ENCODE measurements at places on chromosomes 13 and 19.

DNA sequence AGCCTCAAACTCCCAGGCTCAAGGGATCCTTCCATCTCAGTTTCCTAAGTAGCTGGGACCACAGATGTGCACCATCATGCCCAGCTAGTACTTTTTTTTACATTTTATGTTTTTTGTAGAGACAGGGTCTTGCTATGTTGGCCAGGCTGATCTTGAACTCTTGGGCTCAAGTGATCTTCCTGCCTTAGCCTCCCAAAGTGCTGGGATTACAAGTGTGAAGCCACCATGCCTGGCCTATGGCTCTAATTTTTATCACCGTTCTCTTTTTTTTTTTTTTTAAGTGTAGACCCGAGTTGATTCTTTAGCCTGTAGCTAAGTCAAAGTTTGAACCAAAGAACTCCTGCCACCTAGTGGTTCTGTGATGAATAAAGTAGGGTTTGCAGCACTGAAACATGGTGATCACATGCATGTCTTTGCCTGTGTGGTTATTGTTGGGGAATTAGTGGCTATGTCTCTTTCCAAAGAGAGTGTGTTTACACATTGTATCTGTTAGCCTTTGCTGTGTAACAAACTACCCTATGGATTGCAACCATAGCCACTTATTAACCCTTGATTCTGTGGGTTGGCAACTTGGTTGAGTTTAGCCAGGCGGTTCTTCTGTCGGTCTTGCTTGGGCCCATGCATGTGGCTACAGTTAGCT, 11.6 kb downstream of the NFILZ start:
- no peak overlapping the region for H3K4me3 ChIP-seq
- H3K27me3 ChIP-seq = peaks cover under 1% of the 10 kb centered on the region
- no peaks in the 10 kb centered on the region for H3K36me3 ChIP-seq
- DNase-seq = peak; percentile 30

DNA sequence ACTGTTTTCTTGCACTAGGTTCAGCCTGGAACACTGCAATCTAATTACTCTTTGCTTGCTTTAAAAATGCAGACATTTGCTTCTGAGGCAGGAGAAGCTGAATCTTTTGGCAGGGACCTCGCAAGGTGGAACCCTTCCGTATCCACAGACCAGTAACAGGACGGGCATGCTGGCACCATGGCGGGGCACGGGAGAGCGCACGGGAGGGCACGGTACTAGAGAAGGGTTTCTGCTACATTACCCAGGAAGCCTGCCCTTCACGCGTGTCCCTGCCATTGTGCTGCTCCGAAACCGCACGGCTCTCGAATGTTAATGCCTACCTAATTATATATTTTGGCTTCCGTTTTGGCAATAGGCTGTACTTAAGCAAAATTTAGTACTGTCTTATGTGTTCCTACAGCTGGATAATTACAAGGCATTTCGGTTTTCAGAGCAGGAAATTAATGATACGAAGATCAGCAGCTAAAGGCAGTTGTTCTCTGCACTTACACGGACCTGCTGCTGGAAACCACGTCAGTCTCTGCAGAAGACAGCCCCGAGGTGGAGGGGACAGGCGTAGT, 430.4 kb downstream of the IRS2 start:
- H3K4me3 ChIP-seq = no peak overlapping the region
- no peaks in the 10 kb centered on the region for H3K27me3 ChIP-seq
- no peak overlapping the region for H3K27ac ChIP-seq

DNA sequence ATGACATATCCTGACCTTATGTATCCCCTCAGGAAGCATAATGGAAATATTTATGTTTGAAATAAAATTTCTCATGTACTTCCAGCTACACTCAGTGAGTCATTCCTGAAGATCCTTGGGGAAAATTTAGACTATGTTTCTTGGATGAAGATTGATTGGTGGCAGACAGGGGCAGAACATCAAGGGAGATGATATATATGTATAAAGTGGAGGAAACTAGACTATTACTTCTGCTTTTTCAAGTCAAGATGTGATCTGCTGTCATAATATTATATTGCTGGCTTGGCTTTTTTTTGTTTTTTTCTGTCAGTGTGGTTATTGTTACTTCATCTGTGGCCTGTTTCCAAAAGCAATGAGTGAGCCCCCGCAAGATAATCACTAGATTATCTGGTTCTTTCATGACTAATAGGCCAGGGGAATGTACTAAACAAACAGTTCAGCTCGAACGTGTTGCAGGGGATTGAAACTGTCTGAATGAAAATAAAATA, 87.2 kb upstream of the TNFSF11 start:
- H3K4me3 ChIP-seq = no peak overlapping the region
- H3K36me3 ChIP-seq = no peaks in the 10 kb centered on the region
- no peak overlapping the region for H3K27ac ChIP-seq
- H3K4me1 ChIP-seq = no peaks in the 10 kb centered on the region

DNA sequence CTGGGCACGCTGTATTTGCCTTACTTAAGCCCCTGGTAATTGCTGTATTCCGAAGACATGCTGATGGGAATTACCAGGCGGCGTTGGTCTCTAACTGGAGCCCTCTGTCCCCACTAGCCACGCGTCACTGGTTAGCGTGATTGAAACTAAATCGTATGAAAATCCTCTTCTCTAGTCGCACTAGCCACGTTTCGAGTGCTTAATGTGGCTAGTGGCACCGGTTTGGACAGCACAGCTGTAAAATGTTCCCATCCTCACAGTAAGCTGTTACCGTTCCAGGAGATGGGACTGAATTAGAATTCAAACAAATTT, 676 bp downstream of the BRCA2 start:
- no peak for DNase-seq
- no peaks in the 10 kb centered on the region for H3K36me3 ChIP-seq
- H3K4me1 ChIP-seq = peaks cover 16% of the 10 kb centered on the region
- no peaks in the 10 kb centered on the region for H3K27me3 ChIP-seq
- H3K27ac ChIP-seq = peak overlapping the region; percentile 99

DNA sequence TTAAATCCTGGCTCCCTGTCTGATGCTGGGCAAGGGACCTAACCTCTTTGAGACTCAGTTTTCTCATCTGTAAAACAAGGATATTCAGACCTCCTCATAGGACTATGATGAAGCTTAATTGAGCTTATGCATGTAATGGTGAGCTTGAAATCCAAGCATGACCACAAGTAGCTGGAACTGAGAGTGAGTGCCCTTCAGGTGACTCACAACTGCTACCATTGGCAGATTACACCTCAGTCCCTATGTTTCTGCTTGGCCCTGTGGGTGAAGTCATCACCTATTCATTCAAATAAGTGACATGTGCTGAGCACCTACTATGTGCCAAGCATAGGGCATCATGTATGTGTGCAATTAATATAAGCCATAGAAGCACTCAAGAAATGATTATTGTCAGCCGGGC, 25.7 kb downstream of the NOVA2 start:
- H3K27me3 ChIP-seq = peaks cover 35% of the 10 kb centered on the region
- no peaks in the 10 kb centered on the region for H3K36me3 ChIP-seq
- H3K27ac ChIP-seq = no peak overlapping the region
- peaks cover 6% of the 10 kb centered on the region for H3K4me1 ChIP-seq

GRCh38 chr19:1815605-1816529, 3.8 kb upstream of the ATP8B3 start:
- H3K4me3 ChIP-seq = no peak overlapping the region
- H3K4me1 ChIP-seq = peaks cover 13% of the 10 kb centered on the region
- H3K27ac ChIP-seq = no peak overlapping the region
- no peak for DNase-seq

- H3K27me3 ChIP-seq = no peaks in the 10 kb centered on the region
- H3K36me3 ChIP-seq = peaks cover 38% of the 10 kb centered on the region
- no peak for DNase-seq
- H3K4me1 ChIP-seq = peaks cover 78% of the 10 kb centered on the region
- peak overlapping the region; percentile 74 for H3K4me3 ChIP-seq
These were observed 1.7 kb downstream of the UBE2M start for GRCh38 chr19:58556622-58557220.

GRCh38 chr13:108427355-108427754, 157.8 kb downstream of the TNFSF13B start:
- DNase-seq = no peak
- H3K4me3 ChIP-seq = no peak overlapping the region
- no peaks in the 10 kb centered on the region for H3K27me3 ChIP-seq
- no peaks in the 10 kb centered on the region for H3K4me1 ChIP-seq
- no peaks in the 10 kb centered on the region for H3K36me3 ChIP-seq

DNA sequence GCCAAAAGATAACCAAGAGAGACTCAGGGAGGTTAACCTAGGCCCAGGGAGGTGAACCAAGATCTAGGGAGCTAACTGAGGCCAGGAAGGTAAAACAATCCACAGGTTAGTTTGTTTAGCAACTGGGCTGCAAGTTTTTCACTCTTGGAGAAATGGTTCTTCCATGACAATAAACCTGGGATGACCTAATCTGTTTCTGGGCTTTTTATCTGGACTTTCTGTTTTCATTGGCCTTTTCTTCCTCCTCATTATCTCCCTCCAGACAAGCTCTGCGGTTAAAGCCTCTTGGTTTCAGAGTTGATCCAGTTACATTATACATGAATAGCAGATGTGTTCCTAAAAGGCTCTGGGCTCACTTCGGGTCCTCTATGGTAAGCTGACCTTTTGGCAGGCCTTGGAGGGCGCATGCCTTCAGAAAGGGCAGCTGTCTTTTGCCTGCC, 44.2 kb downstream of the PCDH8 start:
- H3K27me3 ChIP-seq = peaks cover 32% of the 10 kb centered on the region
- no peak for DNase-seq
- no peak overlapping the region for H3K27ac ChIP-seq
- H3K4me3 ChIP-seq = no peak overlapping the region
- no peaks in the 10 kb centered on the region for H3K4me1 ChIP-seq

DNA sequence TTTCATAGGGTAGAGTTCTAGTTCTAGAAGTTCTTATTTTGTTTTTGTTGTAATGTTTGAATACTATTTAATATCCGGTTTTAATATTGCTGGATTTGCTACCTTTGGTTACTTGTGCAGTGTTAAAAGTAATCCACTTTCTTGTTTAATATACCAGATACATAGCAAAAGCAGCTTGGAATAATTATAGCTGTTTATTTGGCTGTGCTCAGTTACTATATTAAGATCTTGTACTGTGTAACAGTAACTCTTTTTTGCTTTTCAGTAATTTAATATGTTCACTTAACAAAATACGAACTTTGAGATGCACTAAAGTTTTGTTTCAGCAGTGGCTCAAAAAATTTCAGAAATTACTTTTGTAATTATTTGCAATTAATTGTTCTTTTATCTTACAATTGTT, 50.9 kb downstream of the AKAP11 start:
- H3K27me3 ChIP-seq = no peaks in the 10 kb centered on the region
- no peak overlapping the region for H3K4me3 ChIP-seq
- H3K36me3 ChIP-seq = peaks cover 34% of the 10 kb centered on the region
- H3K27ac ChIP-seq = no peak overlapping the region
- H3K4me1 ChIP-seq = peaks cover 10% of the 10 kb centered on the region
- DNase-seq = no peak

GRCh38 chr13:24502533-24503378, 9.8 kb downstream of the PARP4 start:
- no peak for DNase-seq
- H3K4me1 ChIP-seq = peaks cover 20% of the 10 kb centered on the region
- no peak overlapping the region for H3K27ac ChIP-seq

DNA sequence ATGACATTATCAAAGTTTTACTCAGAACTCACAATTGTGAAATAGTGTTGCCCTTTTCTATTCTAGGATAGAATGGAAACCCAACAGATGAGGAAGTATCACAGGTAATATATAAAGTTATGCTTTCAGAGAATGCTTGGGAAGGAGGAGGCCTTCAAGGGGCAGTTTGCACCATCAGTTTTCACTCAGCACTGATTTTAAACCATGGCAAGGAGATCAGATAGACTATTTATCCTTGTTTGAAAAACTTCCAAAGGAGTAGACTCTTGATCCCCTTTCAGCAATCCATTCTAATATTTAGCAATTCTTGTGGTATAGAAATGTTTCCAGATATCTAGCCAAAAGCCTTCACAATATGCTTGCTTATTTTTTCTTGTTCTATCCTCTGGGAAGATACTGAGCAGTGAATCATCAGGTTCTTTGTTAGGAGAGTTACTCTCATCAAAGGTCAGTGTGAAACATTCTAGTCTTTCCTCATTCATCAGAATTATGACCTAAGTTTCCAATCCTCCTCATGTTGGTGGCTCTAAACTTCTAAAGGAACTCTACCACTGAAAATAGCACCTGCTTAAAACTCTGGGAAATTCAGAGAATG, 3.8 kb downstream of the GPC6 start:
- H3K4me3 ChIP-seq = no peak overlapping the region
- H3K4me1 ChIP-seq = peaks cover 9% of the 10 kb centered on the region
- no peak for DNase-seq
- H3K36me3 ChIP-seq = no peaks in the 10 kb centered on the region

DNA sequence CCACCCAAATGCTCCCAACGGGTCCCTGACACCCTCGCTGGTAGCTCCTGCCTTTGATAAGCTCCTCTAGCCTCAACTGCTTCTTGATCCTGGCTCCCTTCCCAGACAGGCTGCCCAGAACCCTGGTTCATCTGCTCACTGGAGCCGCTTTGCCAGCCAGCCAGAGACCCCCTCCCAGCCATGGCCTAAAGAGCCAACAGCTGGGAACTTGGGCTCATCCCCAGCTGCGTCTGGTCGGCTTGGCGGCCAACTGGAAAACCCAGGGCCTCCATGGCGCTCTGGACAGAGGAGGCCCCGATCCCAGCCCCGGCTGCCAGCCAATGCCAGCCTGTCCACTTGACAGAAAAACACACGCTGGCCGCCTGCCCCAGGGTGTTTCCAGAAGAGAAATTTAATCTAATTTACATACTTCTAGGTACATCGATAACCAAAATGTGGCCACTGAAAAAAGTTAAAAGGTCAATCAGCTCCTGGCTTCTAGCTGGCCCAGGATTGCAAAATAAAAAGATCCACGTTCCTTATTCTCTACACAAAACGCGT, 3.0 kb upstream of the AKAP8L start:
- H3K4me3 ChIP-seq = no peak overlapping the region
- DNase-seq = no peak
- no peaks in the 10 kb centered on the region for H3K27me3 ChIP-seq
- peaks cover 30% of the 10 kb centered on the region for H3K4me1 ChIP-seq
- H3K27ac ChIP-seq = peak overlapping the region; percentile 63

DNA sequence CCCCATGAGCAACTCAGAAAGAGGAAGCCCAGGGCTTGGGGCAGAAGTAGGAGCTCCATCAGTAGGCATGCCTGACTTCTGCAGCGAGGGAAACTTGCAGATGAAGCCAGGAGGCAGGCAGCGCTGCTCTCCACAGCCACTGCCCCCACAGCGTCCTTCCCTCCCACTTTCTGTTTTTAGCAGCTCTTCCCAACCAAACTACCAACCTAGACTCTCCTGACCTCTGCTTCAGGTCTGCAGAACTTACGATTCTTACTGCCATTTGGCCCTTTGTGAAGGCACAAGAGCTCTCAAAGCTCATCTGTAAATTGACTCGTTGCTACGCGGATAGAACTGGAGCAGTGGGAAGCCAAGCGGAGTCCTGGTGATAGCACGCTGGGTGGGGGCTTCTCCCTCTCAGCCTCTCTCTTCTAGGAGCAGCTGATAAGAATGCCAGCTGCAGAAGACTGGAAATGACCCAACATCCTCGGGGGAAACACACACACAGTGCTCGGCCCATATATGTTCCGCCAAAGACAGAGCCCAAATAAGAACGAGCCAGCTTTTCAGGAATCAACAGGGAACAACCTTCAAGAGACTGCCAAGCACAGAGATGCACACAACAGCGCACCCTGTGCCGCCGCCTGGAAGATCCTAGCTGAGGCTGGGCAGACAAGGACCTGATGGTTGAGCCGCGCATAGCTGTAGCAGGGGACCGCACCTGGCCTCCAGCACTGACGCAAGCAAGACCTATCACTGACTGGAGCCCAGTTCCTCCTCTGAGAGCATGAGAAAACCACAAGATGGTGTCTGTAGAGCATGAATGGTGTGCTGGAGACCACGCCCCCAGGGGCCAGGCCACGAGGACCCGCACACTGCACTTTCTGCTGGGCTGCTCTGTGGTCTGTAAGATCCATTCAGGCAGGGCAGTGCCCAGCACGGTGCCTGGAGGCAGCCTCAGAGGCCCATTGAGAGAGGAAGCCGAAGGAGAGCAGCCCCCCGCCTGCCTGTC, 15.9 kb upstream of the SLC35E1 start:
- peaks cover 21% of the 10 kb centered on the region for H3K4me1 ChIP-seq
- H3K36me3 ChIP-seq = no peaks in the 10 kb centered on the region
- H3K27me3 ChIP-seq = no peaks in the 10 kb centered on the region
